ENCODE measurements at places on chromosomes 13 and 19.

GRCh38 chr13:27117952-27118351 lies 53.7 kb downstream of the USP12 start:
- no peak for DNase-seq

GRCh38 chr13:101565317-101565716 lies 112.8 kb downstream of the ITGBL1 start:
- no peak for DNase-seq

- no peak for DNase-seq
Observed at GRCh38 chr13:57056601-57057180, 84.0 kb upstream of the PRR20A start.

DNA sequence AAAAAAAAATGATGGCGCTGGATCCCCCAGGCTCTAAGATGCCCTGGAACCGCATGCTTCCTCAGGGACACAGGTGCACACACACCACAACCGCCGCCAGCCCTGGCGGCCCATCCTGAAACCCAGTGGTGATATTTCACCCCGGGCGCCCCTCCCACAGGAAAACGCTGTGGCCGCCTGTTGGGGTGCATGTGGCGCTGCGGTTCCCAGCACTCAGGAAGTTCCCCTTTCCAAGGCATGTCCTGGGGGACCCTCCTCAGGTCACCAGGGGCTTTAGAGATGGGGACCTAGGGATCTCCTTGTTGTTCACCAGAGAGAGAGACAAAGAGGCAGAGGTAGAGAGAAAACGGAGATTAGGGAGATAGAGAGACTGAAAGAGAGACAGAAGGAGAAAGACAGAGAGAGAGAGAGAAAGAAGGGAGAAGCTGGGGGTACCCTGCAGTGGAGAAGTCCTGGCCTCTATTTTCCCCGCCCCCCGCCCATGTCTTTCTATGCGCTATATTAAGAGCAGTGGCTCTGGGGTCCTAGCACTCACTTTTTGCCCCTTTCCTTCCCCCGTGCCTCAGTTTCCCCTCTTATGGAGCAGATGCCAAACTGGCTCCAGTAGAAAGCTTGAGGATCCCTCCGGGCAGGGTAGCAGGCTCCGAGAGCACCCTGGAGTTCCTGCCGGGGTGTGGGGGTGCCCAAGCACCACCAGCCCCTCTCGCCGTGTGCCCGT lies 2.3 kb downstream of the ADGRE2 start:
- DNase-seq: no peak

- no peak for DNase-seq
Observed at GRCh38 chr19:28636706-28637105, 576.2 kb downstream of the UQCRFS1 start.

- no peak for DNase-seq
Observed at GRCh38 chr19:39498798-39499642, at the start of gene DLL3. DLL3 (plus strand) TSS chr19:39498947; CDS start chr19:39498975, 28 bp downstream.

DNA sequence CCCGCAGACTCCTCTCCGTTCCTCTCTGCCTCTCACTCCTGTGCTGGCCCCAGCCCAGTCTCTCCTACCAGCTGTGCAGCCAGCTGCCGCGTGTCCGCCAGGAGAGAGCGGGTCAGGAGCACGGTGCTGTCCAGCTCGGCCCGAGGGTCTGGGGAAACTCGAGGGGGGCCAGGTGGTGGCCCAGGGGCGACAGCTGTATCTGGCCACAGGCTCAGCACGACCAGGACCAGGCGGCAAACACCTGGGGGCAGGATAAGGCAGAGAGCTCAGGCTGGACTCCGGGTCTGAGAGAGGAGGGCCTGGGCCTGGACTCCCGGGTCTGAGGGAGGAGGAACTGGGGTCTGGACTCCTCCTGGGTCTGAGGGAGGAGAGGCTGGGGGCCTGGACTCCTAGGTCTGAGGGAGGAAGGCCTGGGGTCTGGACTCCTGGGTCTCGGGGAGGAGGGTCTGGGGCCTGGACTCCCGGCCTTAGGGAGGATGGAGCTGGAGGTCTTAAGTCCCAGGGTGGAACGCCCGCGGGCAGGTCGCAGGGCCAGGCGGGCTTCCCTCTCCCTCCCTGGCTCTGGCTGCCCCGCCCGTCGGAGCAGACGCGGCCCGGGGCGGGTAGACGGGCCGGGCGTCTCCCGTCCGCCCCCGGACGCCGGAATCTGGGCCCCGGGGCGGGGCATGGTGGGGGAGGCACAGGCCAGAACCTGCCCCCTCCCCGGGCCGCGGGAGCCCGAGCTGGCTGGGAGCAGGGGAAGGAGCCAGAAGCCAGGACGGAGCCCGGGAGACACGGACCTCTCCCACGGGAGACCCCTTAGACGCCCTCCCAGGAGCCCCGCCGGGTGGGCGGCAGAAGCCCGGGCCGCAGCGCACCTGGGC lies 1.3 kb downstream of the IL11 start:
- DNase-seq: no peak

DNA sequence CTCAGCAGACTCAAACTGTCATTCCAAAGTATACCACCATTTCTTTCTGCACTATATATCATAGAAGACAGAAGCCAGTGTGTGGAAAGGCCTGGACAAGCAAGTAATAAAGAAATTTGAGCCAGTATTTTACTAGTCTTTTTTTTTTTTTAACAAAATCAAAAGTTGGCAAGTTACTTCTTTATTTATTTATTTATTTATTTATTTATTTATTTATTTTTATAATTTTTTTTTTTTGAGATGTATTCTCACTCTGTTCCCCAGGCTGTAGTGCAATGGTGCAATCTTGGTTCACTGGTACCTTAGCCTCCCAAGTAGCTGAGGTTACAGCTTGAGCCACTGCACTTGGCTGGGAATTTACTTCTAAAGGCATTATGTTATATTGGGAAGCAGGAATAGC lies 25.3 kb downstream of the ZNF493 start:
- no peak for DNase-seq

DNA sequence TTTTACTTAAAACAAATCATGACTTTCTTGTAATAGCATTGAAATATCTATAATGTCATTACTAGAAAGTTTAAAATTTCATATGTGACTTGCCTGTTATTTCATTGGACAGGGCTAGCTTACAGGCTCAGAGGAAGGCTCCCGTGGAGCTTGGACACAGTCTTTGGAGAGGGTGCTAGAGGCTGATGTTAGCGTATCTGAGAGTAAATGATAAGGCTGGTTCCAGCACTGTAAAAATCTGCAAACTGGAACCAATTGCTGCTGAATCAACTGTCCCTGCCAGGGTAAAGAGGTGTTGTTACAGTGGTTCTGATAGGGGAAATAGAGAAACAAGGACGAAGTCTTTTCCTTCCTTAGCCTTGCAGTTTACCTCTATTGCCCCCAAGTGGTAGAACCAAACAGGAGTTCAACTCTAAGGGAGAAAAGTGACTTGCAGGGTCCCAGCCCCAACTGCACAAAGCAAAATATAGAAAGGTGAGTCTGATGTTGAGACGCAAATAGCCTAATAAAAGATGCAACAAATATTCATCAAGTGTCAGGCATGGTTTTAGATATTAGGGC lies 901.7 kb downstream of the DIAPH3 start:
- DNase-seq: no peak

DNA sequence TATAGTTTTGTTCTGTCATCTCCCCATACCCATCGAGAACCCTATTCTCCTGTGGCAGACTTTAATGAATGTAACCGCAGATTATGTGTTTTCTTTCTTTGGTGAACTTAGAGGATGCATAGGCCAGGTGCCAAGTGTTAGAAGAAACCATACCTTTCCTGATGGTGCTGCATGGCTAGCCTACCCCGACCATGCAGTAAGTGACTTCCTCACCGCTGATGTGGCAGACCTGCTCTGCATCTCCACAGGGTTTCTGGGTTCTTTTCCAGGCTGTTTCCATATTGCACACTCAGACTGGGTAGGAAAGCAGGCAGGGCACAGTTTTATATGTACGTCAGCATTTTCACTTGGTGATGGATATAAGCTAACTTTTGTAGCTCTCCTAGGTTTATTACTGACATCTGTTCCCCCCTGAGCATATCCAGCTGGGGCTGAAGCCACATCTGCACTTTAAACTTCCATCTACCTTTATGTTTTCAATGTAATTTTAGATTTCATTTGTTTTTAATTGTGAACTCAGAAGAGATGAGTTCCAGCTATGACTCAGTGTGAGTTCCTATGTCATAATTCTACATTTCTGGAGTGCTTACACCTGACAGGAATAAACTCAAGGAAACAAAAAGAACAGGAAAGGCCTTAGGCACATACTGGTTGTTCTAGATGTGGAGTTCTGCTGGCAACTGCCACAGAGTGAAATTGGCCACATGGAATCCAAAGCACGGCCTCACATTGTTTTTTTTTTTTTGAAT lies 42.3 kb downstream of the LRCH1 start:
- no peak for DNase-seq

GRCh38 chr19:23311551-23311950 lies 61.4 kb upstream of the ZNF724 start:
- DNase-seq: no peak

GRCh38 chr19:35986664-35987570 lies 8.1 kb upstream of the SDHAF1 start:
- no peak for DNase-seq

- no peak for DNase-seq
Observed at GRCh38 chr19:53947624-53948023, 15.1 kb upstream of the CACNG8 start.

DNA sequence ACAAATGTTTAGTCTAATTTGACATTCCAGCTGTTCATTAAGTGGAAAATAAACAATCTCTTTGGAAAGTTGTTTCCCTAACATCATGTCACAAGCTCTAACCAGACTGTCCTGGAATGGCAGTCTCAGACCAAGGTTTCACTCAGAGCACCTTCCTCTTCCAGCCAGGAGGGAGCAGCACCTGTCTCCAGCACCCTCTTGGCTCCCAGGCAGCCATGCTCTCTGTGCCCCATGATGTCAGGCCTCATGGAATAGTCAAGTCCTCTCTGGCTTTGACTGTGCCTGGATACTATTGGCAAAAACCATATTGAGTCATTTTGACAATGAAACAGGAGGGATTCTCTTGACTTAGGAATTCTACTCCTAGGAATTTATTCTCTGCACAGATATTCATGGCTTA lies 171.4 kb downstream of the OXGR1 start:
- DNase-seq: no peak

DNA sequence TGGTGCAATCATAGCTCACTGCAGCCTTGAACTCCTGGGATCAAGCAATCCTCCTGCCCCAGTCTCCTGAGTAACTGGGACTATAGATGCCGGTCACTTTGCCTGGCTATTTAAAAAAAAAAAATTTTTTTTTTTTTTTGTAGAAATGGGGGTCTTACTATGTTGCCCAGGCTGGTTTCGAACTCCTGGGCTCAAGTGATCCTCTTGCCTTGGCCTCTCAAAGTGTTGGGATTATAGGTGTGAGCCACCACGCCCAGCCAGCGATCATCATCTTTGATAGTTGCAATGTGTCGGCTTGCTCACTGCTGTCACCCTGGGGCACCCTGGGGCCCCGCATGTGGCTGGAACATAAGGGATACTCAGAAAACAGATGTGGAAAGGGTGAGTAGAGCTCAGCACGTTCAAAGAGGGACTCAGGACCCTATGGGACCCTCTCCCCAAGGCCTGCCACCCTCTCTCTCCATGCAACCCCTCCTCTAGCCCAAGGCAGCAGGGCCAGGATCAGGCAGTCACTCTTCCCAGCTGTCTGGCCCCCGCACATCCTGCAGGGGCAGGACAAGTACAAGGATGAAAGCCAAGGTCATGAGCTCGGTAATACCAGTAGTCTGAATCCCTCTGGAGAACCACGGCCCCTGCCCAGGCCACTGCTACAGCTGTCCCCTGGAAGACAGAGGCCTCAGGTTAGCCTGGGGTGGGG lies 6.5 kb upstream of the CCL25 start:
- DNase-seq: no peak

GRCh38 chr19:43634068-43634467 lies 5.6 kb downstream of the CADM4 start:
- no peak for DNase-seq

- no peak for DNase-seq
Observed at GRCh38 chr13:81757348-81757970, 1416.5 kb upstream of the SPRY2 start.

DNA sequence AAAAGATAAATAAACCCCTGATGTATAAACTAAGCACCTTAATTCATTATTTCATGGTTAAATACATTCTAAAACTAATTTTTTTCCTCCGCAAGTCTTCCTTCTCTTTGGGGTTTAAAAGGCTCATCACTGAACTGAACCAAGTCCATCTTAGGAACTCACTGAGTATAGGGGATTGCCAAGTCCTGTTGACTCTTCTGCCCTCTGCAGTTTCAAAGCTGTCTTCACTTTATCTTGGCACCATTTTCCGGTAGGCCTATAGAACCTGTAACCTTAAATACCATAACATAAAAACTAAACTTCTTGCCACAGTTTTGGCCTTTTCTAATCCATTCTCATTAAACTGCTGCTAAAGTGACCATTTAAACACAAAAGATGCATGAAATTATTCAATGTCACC lies 66.5 kb upstream of the USPL1 start:
- DNase-seq: no peak

DNA sequence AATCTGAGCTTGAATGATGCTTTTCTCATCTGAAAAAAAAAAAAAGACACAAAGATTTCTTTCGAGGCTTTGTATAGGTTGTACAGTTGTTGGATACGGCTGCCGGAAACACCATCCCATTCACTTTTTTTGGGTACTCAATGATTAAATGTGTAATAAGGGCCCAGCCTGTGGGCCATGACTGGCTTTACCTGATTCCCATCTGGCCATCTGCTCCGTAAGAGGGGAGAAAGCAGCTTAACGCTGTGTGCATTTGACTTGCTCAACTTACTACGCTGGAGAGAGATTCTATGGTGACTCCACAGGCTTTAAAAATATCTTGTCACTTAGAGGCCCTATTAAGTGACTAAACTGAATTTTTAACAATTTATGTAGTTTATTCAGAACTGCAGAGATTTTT lies 731 bp downstream of the ZNF558 start:
- no peak for DNase-seq

DNA sequence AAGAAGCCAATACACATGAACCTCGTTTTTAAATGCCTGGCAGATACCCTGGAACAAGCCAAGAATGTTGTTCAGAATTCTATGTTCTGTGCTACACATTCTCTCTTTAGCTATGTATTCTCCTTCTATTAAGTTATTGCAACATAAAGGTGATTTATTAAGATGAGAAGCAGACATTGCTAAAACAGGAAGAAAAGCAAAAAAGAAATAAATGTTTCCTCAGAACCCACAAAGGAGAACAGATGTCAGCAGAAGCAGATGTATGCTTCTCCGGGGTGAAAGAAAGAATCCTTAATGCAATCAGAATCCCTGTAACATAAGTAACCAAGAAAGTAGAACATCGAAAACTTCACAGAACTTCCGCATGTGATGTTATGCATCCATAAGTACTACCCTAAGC lies 302.9 kb downstream of the DCT start:
- no peak for DNase-seq

GRCh38 chr19:27720155-27720554 lies 1492.8 kb downstream of the UQCRFS1 start:
- DNase-seq: no peak
